ENCODE measurements at places on chromosomes 6 and 20. TPM values are rescaled to one million over a fixed set of nuclear protein-coding genes. Genes with fewer than 3 reads are reported as not detected.

Gene C6orf15
- total RNA-seq: 1.2 TPM

Gene TRAM2
- total RNA-seq: 68.8 TPM

Gene DOK5
- 3.1 TPM for total RNA-seq

Gene OR2H2
- total RNA-seq: not detected

Gene SLC32A1
- total RNA-seq: not detected

Gene NMBR
- not detected for total RNA-seq

Gene HUS1B
- total RNA-seq: 0.22 TPM

Gene ZBTB22
- total RNA-seq: 29.8 TPM

Gene SLC17A1
- total RNA-seq: not detected

Gene HSPA1L
- total RNA-seq: 1.6 TPM

Gene ARFGEF3
- under 0.01 TPM for total RNA-seq

Gene POM121L2
- total RNA-seq: not detected

Gene LHFPL5
- not detected for total RNA-seq

Gene MACROD2
- 0.65 TPM for total RNA-seq

Gene SERAC1
- total RNA-seq: 7.1 TPM

Gene CTAGE9
- 0.11 TPM for total RNA-seq

Gene FAM217A
- total RNA-seq: not detected

Gene ARMC12
- total RNA-seq: 0.65 TPM

Gene MEP1A
- not detected for total RNA-seq

Gene HSPA12B
- total RNA-seq: 0.22 TPM

Gene LIN28B
- total RNA-seq: under 0.01 TPM

Gene FKBP1C
- total RNA-seq: 2.0 TPM

Gene CALHM4
- total RNA-seq: not detected

Gene RAB32
- 57.7 TPM for total RNA-seq

Gene SOBP
- total RNA-seq: not detected

Gene TGM3
- total RNA-seq: not detected

Gene PROKR2
- total RNA-seq: not detected

Gene C6orf141
- not detected for total RNA-seq

Gene STMN3
- 0.76 TPM for total RNA-seq

Gene TBX18
- total RNA-seq: 72.0 TPM

Gene KCNK17
- total RNA-seq: not detected
